ENCODE measurements at places on chromosomes 12 and 14.

- no peak for DNase-seq
Measured at GRCh38 chr14:92651106-92651757, 97.2 kb downstream of the LGMN start.

- DNase-seq, result peak; percentile 79
Measured at GRCh38 chr12:130818635-130819576, 20.1 kb downstream of the STX2 start.

- DNase-seq, result no peak
Measured at GRCh38 chr12:50639721-50640120, 124.2 kb upstream of the ATF1 start.

DNA sequence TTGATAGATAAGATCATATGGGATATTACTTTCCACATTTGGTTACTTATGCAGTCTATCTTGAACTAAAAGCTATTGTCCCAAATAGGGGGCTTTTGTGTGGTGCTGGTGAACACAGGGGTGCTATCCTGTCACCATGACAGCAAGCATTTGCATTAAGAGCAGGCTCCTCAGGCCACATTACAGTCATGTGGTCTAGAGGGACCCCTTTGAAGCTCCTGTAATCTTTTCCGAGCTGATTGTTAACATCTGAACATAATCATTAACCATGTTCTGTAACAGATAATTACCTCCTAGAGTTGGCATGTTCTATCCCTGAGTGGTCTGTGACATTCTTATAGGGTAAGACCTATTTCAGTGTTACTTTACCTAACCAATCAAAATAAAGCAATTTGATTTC, 178.8 kb downstream of the KTN1 start:
- no peak for DNase-seq

- no peak for DNase-seq
Measured at GRCh38 chr12:85325442-85325841, 45.4 kb downstream of the ALX1 start.

DNA sequence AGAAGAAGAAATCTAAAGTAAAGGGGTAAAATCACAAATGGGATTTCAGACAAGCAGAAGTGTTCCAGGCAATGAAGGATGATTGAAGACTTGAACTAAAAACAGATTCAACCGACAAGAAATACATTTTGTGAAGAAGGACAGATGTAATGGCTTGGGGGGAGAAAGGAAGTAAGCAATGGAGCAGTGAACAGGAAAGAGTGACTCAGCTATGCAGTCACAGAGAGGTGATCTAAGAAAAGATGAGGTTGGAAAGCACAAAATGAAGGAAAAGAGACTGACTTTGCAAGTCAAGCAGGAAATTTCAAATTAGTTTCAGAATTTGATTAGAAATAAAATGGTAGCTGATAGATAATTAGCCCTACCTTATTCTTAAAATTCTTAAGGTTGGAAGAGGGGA, 66.5 kb downstream of the PUS7L start:
- DNase-seq, result peak; percentile 34

GRCh38 chr14:100392356-100392755, 69.2 kb downstream of the SLC25A47 start:
- DNase-seq, result no peak

- no peak for DNase-seq
Measured at GRCh38 chr14:66074537-66074936, 411.6 kb upstream of the CCDC196 start.

GRCh38 chr12:124172636-124173035, 122.3 kb upstream of the RFLNA start:
- no peak for DNase-seq

GRCh38 chr14:31122098-31122611, 85.4 kb downstream of the HECTD1 start:
- DNase-seq, result no peak

GRCh38 chr14:101249676-101250036, 311.6 kb upstream of the DIO3 start:
- no peak for DNase-seq

GRCh38 chr14:62939970-62940369, 105.3 kb downstream of the KCNH5 start:
- no peak for DNase-seq

GRCh38 chr12:44875417-44875953, 630 bp downstream of the NELL2 start:
- DNase-seq, result peak; percentile 9

- DNase-seq, result no peak
Measured at GRCh38 chr14:79599239-79599638, 612.1 kb downstream of the DIO2 start.

- DNase-seq, result no peak
Measured at GRCh38 chr12:113332688-113333417, 2.1 kb downstream of the SLC8B1 start.

DNA sequence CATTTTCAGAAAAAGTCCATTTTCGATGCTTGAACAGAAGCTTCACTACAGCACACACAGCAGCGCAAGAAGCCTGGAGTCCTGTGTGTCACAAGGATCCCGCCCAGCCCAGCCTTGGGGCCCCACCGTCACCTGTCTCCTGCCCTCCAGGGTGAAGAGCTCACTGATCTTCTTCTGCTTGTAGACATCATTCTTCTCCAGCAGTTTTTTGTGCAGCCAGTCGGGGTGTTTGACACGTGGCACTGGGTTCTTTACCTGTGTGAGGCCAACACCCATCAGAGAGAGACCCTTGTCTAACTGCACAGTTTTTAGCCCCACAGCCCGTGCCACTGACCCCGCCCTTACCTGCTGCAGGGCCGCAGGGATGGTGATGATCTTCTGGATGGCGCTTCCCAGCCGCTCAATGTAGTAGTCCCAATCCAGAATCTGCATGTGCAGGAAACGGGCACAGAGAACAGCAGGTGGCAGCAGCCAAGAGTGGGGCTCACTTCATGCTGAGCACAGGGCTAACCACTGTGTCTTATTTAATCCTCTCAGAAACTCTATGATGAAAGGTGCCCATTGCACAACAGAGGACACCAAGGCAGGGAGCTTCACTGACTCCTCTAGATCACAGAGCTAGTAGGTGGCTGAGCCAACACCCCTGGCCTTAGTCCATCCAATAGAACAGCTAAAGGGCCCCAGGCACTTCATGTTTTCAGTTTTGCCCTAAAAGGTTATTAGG, 30.0 kb downstream of the POLE start:
- no peak for DNase-seq

- DNase-seq, result no peak
Measured at GRCh38 chr12:52082669-52082987, 3.1 kb downstream of the SMIM41 start.

GRCh38 chr14:86221755-86222154, 691.8 kb downstream of the FLRT2 start:
- DNase-seq, result peak; percentile 5

- no peak for DNase-seq
Measured at GRCh38 chr12:96403870-96404269, 3.6 kb upstream of the CDK17 start.

GRCh38 chr14:56331592-56332216, 213.5 kb downstream of the PELI2 start:
- no peak for DNase-seq

GRCh38 chr14:31068235-31068634, 42.1 kb upstream of the STRN3 start:
- no peak for DNase-seq

GRCh38 chr12:58313091-58313855, 371.9 kb downstream of the ATP23 start:
- peak; percentile 30 for DNase-seq

- DNase-seq, result no peak
Measured at GRCh38 chr12:113161415-113162016, 12.0 kb downstream of the CFAP73 start.

DNA sequence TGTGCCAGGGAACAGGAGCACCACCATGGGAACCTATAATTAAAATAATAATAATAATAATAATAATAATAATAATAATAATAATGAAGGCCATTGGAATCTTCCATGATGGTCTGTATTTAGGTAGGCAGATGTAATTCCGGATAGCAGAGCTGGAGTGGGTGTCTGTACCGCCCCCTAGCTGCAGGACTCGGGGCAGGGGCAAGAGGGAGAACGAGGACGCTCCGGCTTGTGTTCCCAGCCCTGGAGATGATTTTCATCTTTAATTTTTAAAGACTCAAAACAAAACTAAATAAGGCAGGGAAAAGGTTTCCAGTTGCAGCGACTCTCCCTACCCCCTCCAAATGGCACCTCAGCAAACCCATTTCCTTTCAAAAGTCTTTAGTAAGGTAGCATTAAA, 501.1 kb downstream of the VRK1 start:
- no peak for DNase-seq

DNA sequence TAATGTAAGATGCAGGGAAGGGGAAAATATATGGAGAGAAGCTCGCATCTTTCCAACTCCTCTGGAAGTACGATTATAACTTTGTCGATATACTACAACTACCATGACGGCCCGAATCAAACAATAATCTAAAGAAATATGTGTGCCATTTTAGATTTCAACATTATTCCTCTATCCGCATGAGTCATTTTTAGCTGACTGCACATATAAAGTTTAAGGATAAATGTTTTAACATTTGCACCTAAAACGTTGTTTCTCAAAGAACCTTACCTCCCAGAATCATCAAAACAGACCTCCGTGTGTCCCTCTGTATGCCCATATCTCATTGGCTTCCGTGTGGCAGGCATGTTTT, 482 bp downstream of the WDHD1 start:
- DNase-seq, result no peak

DNA sequence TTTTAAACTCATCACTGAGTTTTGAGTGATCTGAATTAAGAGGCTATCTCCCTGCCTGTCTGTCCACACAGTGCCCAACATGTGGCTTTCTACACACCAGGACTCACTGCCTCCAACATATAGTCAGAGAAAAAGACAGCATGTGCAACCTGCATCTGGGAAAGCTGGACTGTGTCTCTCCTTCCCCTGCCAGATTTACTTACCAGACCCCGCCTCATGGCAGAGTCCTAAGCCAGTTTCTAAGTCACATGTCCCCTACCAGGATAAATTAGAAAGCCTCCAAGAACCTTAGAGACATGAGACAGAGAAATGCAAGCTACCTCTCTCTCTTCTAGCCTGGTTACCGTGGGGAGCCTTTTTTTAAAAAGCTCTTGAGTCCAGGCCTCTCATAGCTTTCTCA, 2.7 kb upstream of the HDAC7 start:
- DNase-seq, result no peak

- no peak for DNase-seq
Measured at GRCh38 chr12:77599782-77600467, 230.8 kb upstream of the NAV3 start.

DNA sequence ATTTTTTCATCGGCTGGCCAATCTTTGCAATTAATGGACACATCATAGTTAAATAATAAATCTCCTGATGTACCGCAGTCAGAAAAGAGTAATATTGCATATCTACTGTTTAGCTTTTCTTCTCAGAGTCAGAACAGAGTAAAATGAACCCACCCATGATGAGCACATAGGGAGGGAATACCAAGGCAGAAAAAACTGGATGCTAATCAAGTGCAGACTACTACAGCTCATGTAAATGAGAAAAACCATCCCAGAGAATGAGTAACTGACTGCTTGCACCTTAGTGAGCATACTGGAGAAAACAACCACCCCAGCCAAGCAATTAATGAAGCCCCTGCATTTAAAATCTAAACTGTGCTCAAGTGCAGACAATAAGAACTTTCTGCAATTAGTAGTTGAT, 483.7 kb downstream of the MDGA2 start:
- no peak for DNase-seq

DNA sequence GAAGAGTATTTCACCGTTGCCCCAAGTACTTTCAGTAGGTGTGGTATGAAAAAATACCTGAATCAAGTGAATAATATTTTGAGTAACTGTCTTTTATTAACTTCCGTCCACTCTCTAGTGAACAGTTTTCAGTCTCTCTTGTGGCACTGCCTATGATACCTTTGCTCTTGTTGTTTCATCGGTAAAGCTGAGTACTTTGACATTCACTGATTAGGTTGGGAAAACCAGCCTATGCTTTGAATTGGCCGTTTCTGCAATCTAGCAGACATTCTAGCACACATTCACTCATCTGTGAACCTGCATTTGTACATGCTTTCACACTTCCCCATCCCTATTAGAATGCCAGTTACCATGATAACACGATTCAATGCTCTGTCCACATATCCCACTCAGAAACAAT, 217.3 kb downstream of the FBXL14 start:
- no peak for DNase-seq

DNA sequence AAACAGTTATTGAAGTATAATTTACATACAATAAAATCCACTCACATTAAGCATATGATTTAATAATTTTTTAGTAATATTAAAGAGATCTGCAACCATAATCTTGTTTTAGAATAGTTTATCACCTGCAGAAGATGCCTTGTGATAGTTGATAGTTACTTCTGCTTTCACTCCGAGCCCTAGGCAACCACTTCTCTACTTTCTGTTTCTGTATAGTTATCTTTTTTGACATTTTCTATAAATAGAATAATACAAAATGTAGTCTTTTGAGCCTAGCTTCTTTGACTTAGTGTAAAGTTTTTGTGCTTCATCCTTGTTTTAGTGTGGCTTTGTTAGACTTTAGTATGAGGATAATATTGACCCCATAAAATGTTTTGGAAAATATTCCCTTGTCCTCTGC, 111.0 kb downstream of the MNAT1 start:
- no peak for DNase-seq

DNA sequence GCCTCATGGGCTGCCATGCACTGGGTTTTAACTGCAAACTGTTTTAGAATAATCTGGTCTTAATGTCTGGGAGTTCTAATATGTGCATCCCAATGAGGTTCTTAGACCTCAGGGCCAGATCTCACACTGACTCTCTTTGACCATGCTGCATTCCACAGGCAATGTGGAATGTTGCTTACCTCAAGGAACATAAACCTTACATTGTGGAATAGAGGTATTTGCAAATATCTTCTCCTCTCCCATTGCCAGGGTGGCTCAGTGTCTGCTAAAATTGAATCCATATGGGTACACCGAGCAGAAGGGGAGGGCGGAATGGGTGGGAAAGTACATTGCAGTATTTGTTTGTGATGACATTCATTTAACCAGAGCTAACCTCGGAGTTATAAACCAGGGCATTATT, 78.6 kb downstream of the CHST11 start:
- peak; percentile 31 for DNase-seq

- no peak for DNase-seq
Measured at GRCh38 chr14:103273145-103273744, 60.8 kb upstream of the EIF5 start.

DNA sequence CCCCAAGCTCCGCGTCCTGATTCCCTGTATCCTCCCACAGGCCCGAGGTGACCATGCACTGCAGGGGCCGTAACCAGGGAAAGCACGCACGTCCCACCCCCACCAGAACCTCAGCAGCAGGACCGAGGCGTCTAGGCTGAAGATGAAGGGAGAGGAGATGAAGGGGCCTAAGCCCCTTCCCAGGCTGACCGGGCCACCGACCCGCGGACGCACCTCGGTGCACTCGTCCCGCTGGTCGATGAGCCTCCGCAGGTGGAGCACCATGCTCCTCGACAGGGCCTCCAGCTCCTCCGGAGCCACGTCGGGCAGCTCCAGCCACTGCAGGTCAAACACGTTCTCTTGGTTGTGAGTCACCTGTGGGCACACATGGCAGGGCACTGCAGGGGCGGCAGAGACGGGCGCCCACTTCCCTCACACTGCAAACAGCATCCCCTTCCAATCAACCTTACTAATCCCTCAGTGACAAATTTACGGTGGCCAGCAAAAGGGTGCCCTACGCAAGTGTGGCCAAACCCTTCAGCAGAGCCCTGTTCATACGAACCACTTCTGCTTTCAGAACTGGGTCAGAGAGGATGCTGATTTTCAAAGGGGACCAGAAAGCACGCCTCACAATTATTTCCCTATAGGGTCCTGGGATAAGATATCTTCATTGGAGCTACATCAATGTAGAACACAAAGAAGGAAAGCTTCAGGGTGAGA, 77.8 kb downstream of the CCDC88C start:
- no peak for DNase-seq

GRCh38 chr12:7637615-7638014, 28.1 kb downstream of the APOBEC1 start:
- DNase-seq, result no peak

- DNase-seq, result no peak
Measured at GRCh38 chr14:66827182-66827581, 319.2 kb downstream of the GPHN start.
